ENCODE measurements at places on chromosomes 7 and 10.
A peak's percentile ranks its signal among the peaks of the same experiment; 100 is the strongest.

DNA sequence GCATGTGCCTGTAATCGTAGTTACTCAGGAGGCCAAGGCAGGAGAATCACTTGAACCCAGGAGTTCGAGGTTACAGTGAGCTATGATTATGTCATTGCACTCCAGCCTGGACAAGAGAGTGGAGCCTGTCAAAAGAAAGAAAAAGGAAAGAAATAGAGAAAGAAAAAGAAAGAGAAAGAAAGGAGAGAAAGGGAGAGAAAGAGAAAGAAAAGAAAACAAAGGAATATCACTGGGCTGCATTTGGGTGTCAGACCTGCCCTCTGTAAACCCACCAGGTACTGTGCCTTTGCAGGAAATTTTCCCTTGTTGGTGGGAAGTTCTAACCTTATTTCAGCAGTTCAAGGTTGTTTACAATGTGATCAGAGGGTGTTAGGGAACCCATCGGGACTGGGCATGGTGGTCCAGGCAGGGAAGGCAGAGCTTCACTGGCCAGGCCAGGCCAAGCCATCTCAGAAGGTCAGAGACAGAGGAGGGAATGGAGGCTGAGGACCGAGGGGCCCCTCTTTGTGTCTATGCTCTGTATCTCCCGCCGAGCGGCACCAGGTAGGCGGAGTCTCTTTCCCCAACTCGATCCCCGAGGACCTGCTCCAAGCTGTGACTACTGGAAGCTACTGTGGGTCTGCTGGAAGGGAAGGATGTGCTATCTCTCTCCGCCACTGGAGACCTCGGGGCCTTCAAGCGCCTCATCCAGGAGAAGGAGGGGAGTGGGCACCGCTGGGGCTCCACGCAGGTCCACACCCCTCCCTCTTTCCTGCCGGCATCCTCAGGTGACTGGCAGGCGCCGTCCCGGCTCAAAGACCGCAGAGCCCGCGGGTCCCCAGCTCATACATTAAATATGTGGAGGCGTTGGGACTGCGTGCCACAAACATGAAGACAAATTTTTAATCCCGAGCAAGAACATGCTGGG lies 15.2 kb upstream of the KAZALD1 start:
- no peak overlapping the region for H3K4me3 ChIP-seq
- peaks cover 5% of the 10 kb centered on the region for H3K36me3 ChIP-seq
- H3K4me1 ChIP-seq, result peaks cover 25% of the 10 kb centered on the region
- no peak overlapping the region for H3K27ac ChIP-seq

- H3K27me3 ChIP-seq, result no peaks in the 10 kb centered on the region
- H3K4me1 ChIP-seq, result peaks cover 41% of the 10 kb centered on the region
- H3K4me3 ChIP-seq, result peak overlapping the region; percentile 7
- H3K27ac ChIP-seq, result peak overlapping the region; percentile 51
- peaks cover 84% of the 10 kb centered on the region for H3K36me3 ChIP-seq
These were observed 12.0 kb downstream of the MTG1 start for GRCh38 chr10:133405844-133406527.

- peak within 1 kb of the TSS; percentile 82 for H3K4me3 ChIP-seq
- no peaks in the 10 kb centered on the region for H3K36me3 ChIP-seq
- peaks cover 14% of the 10 kb centered on the region for H3K4me1 ChIP-seq
- no peak within 1 kb of the TSS for H3K27ac ChIP-seq
- H3K27me3 ChIP-seq, result peaks cover 32% of the 10 kb centered on the region
These were observed at the start of gene C1QL3 for GRCh38 chr10:16521311-16522016. C1QL3 (minus strand) TSS chr10:16521879; CDS start chr10:16521065, 814 bp downstream.

- no peaks in the 10 kb centered on the region for H3K4me1 ChIP-seq
- no peak for DNase-seq
- H3K27ac ChIP-seq, result no peak overlapping the region
- H3K36me3 ChIP-seq, result no peaks in the 10 kb centered on the region
- H3K4me3 ChIP-seq, result no peak overlapping the region
These were observed 98.1 kb downstream of the TCF7L2 start for GRCh38 chr10:113047963-113048781.

GRCh38 chr10:27601503-27601902 lies 97.4 kb downstream of the RAB18 start:
- H3K4me3 ChIP-seq, result no peak overlapping the region
- H3K27me3 ChIP-seq, result peaks cover 5% of the 10 kb centered on the region
- no peak for DNase-seq
- H3K36me3 ChIP-seq, result no peaks in the 10 kb centered on the region
- H3K27ac ChIP-seq, result no peak overlapping the region
- no peaks in the 10 kb centered on the region for H3K4me1 ChIP-seq
